Activated T-cell treated with anti-CD3 and anti-CD28 coated beads for 48 hours (primary cell): ENCODE measurements at places on chromosomes 2 and 18.

DNA sequence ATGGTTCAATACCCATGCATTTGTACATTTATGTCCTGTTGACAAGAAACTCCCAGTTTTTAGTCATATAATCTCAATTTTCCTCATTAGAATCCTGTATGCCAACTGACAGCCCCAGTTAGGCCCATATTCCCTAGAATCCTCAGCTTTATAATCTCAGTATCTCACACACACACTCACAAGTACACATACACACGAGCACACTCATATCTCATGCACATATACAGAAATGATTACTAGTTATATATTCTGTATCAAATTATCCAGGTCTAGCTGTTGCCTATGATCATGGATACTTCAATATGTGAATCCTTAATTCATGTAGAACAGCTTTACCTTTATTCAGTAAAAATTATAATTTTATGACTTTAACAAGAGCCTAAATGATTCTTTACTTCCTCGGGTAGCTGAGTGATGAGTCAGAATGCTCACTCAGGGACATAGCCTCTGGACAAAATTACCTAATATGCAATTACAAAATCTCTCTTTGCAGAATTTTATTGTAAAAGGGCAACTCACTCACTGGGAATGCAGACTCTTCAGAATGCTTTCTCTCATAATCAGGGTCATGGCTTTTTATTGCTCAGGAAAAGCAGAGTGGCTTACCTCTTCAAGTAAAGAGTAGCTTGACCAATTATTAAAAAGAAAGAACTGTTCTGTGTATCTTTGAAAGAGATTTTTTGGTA, 193.6 kb upstream of the PIK3C3 start:
- DNase-seq: no peak

DNA sequence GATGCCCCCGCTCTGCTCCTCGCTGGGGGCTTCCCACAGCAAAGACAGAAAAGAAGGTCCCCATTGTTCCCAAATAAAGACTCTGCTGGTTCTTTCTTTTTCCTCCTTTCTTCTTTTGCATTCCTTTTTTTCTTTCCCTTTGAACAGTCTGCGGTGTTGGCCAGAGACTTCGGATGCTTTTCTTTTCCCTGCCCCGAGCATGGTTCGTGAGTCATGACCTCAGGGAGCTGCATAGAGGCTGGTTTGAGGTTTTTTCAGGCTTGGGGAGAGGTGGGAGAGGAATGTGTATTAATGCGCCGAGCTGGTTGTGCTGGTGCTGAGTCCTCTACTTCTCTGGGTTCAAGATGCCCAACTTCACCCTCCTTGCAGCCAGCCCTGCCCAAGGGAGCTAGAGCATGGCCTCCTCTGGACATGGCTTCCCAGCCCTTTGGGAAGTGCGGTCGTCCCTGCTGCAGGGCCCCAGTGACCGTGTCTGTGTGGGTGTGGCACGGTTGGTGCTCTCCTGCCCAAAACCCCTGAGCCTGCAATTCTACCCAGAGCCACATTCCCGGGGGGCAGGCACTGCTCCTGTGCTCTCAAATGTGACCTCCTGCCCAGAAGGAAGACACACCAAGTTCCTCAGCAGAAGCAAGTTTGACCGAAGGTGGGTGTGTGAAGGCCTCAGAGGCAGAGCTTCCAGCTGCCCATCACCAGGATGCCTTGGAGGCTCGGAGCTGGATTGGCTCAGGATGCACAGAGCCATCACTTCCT, 9.0 kb upstream of the ARHGEF4 start:
- no peak for DNase-seq

DNA sequence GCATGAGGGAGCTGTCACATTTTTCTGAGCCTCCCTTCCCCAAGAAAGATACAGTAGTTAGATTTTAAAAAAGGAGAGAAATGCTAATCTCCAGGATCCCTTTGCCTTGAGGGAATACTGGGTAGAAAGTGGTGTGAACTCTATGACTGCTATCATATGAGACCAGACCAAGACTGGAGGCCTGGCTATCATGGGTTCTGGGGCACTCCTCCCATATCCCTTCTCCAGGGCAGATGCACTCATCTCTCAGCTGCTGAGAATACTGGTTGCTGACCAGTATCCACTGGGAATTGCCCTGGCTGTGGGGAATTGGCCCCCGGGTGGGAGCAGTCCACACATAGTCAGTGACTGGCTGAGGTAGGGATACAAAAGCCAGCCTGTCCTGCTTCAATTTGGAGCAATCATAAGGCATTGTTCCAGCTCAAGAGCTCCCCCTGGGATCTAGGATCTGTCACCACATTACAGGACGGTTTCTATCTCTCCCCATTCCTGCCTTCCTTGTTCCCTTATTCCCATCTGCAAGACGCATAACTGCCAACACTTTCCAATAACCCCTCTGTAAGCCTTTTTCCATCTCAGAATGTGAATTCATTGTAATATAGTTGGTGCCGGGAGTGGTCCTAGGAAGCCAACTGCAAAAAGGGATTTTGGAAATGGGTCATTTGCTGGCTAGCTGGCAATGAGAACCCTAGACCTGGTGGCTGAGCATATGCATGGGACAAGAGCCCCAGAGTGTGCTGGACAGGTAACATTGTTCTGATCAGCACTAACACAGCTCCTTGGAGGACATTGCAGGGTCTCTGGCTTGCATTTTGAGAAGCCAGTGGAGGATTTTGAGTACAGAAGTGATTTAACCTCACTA, 35.4 kb upstream of the REEP1 start:
- no peak for DNase-seq

- DNase-seq: peak; percentile 13
These were observed 49.2 kb downstream of the PLB1 start for GRCh38 chr2:28544922-28545589.

- no peak for DNase-seq
These were observed 149.7 kb upstream of the CAPN13 start for GRCh38 chr2:30956995-30957394.
